GM19239 (cell line): ENCODE measurements at places on chromosomes 1 and 21.

DNA sequence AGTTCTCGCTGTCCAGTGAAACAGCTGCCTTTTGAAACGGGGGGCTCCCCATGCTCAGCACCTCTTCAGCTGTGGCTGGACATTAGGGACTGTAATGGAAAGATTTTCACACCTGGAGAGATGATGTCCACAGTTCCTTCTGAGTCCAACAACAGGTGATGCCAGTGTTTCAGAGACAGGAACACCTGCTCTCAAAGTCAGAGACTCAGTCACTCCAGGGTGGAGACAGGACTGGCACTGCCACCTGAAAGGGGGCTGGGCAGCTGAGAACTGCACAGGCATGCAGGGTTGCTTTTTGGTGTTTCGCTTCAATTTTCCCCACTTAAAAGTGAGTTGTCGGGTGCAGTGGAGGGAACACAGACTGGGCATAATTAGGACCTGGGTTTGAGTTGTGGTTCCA is 124.8 kb downstream of the GALNT2 start:
- no peak for DNase-seq

GRCh38 chr1:14109276-14109635 is 409.3 kb downstream of the PRDM2 start:
- DNase-seq = no peak

GRCh38 chr1:221076391-221076811 is 197.2 kb downstream of the HLX start:
- DNase-seq = no peak

GRCh38 chr1:107004421-107004820 is 52.1 kb upstream of the PRMT6 start:
- DNase-seq = no peak

GRCh38 chr1:31704271-31705079 is 658 bp upstream of the COL16A1 start:
- no peak for DNase-seq

DNA sequence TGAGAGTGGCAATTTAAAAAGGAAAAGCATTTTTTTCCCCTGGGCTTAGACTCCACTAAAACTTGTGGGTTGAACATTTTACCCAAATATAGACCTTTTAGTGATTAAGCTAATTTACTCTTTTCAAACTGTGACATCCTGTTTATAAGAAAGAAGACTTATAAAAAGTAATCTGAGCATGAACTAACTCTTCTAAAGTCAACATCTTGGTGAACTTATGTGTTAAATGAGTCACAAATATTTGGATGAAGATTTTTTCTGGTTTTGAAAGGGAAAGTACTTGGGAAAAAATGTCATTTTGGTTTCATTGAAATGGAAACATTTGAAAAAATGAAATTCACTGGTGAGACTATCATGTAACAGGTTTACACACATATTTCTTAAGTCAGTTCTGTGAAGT is 109.8 kb downstream of the KCNK2 start:
- DNase-seq = no peak
